ENCODE measurements at places on chromosomes 1 and 21. TPM values are rescaled to one million over a fixed set of nuclear protein-coding genes. Genes with fewer than 3 reads are reported as not detected.
A peak's percentile ranks its signal among the peaks of the same experiment; 100 is the strongest.

GRCh38 chr1:43255438-43256210 is 14.2 kb upstream of the TMEM125 start:
- DNase-seq = no peak

The PAPPA2 gene
- 0.27 TPM for total RNA-seq

- no peak for DNase-seq
Measured at GRCh38 chr1:174352883-174353608, 94.7 kb upstream of the GPR52 start.

The SLC6A17 gene
- total RNA-seq = 0.09 TPM

GRCh38 chr1:205767248-205767647 is 8.0 kb downstream of the RAB29 start:
- DNase-seq = no peak

The ANKRD65 gene
- total RNA-seq = 1.9 TPM

DNA sequence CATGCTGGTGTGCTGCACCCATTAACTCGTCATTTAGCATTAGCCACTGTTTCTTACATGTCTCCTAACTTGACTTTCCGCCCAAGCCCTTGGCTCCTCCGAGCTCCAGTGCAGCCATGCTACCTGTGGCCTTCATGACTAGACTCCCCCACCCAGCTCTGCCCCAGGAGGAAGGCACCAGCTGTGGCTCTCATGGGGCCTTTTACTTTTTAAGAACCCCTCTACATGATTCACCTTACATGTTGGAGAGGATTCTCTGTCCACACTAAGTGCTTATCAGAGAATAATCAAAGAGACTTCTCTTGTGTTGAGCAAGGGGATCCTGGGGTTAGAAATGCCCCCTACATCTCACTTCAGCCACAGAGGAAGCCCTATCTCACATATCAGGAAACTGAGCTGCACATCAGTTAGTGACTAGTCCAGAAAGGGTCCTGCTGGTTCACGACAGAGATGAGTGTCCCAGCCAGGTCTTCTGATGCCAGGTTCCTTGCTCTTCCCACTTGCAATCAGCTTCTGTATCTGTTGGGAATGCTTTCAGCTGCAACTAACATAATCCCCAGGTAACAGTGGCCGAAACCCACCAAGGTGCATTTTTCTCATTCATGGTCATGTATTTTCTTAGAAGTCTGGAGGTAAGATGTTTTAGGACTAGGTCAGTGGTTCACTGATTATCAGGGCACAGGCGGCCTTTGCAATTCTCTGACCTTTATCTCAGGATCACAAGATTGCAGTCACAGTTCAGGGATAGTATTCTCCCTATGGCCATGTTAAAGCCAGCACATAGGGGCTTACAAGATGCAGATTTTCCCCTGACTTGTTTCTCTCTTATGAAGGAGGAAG is 45.9 kb downstream of the KLHDC7A start:
- DNase-seq = no peak

GRCh38 chr1:78322928-78323680 is 167.7 kb upstream of the PTGFR start:
- DNase-seq = no peak

- peak; percentile 31 for DNase-seq
Measured at GRCh38 chr1:207645635-207646081, 725 bp downstream of the CR1L start.

The KRTAP12-2 gene
- total RNA-seq = 0.25 TPM

GRCh38 chr1:108583757-108584427 is 24.0 kb downstream of the EEIG2 start:
- no peak for DNase-seq

- DNase-seq = no peak
Measured at GRCh38 chr1:7299329-7299799, 471.7 kb upstream of the VAMP3 start.

The CCT8 gene
- total RNA-seq = 329 TPM

GRCh38 chr1:61724506-61724812 is 482 bp downstream of the TM2D1 start:
- no peak for DNase-seq

DNA sequence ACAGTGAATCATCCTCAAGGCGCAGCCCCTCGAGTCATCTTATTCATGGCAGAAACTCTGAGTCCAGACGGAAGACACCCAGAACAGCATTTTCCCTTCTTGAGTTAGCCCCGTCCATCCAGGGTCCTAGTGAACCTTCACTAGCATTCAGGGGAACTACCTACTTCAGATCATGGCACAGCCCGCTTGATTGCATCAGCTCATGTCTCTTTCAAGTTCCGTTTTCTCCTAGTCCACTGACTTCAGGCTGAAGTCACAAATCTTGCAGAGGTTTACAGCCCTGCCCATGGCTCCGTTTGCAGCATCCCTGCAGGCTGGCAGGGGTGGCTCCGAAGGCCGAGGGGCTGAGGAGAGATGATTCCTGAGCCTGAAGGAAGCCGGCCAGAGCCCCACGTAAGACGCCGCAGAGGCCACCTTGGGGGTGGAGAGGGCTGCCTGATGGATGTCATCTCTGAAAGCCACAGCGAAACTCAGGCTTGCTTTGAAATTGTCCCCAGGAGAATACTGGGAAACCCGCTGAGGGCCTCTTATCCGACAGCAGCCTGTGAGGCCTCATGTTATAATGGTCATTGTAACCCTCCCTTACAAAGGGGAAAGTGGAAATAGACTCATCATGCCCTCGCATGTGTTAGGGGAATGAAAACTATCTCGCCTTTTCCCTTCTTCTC is 310.2 kb upstream of the AJAP1 start:
- DNase-seq = no peak

GRCh38 chr1:210655511-210655910 is 326.8 kb downstream of the HHAT start:
- DNase-seq = no peak

GRCh38 chr1:8389958-8390535 is 72.1 kb downstream of the SLC45A1 start:
- DNase-seq = no peak

DNA sequence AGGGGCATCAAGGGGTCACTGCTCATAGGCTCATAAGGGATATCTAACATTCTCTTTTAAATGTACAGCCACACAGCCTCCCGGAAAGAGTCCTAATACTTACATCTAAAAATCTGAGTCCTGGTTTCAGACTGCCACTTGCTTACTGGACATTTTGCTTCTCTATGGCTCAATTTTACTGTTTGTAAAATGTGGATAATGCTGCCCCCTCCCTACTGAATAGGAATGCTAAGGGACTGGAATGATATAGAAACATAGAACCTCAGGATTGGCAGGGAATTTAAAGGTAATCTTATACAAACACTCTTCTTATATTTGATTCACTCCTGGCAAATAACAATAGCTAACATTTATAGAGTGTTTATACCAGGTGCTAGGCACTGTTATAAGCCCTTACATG is 910 bp upstream of the TNR start:
- no peak for DNase-seq

- DNase-seq = no peak
Measured at GRCh38 chr21:28671549-28672195, 321.0 kb downstream of the LTN1 start.

GRCh38 chr1:72623299-72623708 is 341.0 kb upstream of the NEGR1 start:
- no peak for DNase-seq

DNA sequence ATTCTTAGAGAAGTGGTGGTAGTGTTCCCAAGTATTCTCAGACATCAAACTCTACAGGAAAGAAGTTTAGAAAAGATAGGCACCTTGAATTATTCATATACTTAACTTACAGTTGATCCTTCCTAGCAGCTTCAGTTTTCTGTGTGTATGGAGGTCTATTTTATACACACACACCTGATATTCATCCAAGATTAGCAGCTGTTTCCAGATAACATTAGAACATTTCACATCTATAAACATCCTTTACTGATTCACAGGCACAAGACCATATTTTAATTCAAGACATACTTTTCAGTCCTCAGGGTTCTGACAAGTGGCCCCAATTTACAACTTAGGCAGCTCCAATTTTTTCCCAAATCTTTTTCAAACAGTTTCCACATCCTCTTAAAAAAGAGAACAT is 287.8 kb upstream of the USP25 start:
- DNase-seq = no peak

The TNN gene
- total RNA-seq = 0.23 TPM

The SPRR4 gene
- total RNA-seq = not detected

- DNase-seq = no peak
Measured at GRCh38 chr1:14014929-14015328, 314.9 kb downstream of the PRDM2 start.

The PLCH2 gene
- total RNA-seq = 0.18 TPM

DNA sequence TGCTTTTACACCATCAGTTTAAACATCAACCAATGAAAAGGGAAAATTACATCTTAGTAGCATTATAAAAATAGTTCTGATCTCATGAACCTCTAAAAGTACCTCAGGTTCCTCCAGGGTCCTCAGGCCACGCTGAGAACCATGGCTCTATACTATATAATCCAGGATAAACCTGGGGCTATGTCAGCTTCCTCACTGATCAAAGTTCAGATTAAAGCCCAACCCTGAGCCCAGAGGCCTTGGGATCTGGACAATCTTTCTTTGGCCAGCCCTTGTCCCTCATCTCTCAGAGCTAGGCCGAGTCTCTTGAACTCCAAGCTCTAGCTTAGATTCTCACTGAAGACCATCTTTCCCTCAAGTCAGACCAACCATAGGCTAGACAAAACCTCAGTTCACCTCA is 168.3 kb downstream of the PLPP3 start:
- DNase-seq = no peak

The PALMD gene
- 0.09 TPM for total RNA-seq

GRCh38 chr1:55716610-55717009 is 501.4 kb upstream of the USP24 start:
- no peak for DNase-seq

GRCh38 chr1:190474650-190475211 is 2.9 kb downstream of the BRINP3 start:
- no peak for DNase-seq

DNA sequence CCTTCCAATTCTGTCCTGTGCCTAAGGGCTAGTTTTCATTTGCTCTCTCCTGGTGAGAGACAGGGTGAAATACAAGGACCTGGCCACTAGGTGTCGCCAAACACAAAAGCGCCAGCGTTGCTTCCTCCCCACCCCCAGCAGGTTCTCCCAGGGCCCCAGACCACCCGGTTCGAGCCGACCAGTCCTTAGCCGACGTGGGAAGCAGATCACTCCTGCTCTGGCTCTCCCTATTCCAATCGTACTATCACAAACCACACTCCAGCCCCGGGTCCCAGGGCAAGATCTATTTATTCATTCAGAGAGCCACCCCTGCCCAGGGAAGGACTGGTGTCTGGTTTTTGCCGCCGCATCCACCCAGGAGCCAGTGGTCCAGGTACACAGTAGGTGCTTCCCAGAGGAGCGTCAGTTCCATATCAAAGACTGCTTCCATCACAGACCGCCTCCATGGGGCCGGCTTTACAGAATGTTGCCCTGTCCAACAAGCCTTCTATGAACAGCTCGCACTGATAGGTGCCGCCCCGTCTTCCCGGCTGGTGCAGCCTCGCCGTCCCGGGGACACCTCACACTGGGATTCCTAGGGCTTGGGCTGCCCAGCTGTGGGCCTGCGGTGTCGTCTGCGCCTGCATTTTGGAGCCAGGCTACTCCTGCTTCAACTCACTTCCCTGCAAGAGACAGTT is 35.0 kb downstream of the CTNNBIP1 start:
- DNase-seq = peak; percentile 89

The XCL1 gene
- 0.53 TPM for total RNA-seq

GRCh38 chr1:158053276-158053675 is 59.8 kb downstream of the KIRREL1 start:
- DNase-seq = no peak

The PLPP3 gene
- 31.0 TPM for total RNA-seq

GRCh38 chr1:31815752-31816500 is at the start of gene SPOCD1:
Gene SPOCD1, minus strand, starts transcription at chr1:31816022. Its CDS starts 689 bp downstream, at chr1:31815333.
- peak; percentile 99 for DNase-seq

The NFASC gene
- total RNA-seq = 21.0 TPM

The ILDR2 gene
- total RNA-seq = 1.6 TPM

DNA sequence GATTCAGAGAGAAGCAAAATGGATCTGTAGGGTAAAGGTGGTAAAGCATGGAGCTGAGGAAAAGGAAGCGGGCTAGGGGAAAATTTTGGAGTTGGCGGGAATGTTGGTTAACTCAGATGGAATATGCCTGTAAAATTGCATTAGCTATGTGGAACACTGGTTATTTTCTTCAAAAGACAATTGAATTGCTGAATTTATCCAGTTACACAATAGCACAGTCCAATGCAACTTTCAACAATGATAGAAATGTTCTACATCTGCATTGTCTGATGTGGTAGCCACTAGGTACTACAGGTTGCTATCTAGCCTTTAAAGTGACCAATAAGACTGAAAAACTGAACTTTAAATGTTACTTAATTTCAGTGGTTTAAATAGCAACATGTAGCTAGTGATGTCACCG is 315.2 kb downstream of the ASTN1 start:
- DNase-seq = no peak

The USF1 gene
- total RNA-seq = 57.8 TPM

DNA sequence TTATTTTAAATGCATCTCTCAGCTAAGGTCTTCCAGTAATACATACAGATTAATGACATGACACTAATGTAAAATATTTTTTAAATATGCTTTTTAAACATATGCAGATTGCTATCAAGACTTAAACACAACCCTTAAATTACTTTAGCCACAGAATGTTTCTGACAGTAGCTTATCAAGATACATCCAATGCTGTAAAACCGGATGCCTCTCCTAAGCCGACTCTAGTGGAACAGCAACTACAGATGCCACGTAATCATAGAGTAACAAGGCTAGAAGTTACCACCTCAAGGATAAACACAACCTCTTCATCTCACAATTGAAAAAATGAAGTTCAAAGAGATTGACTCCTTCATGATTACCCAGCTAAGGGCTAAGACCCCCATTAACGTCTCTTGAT is 68.4 kb downstream of the ZZZ3 start:
- DNase-seq = no peak

The CD101 gene
- 1.3 TPM for total RNA-seq

- no peak for DNase-seq
Measured at GRCh38 chr1:184595596-184595995, 159.1 kb downstream of the EDEM3 start.

DNA sequence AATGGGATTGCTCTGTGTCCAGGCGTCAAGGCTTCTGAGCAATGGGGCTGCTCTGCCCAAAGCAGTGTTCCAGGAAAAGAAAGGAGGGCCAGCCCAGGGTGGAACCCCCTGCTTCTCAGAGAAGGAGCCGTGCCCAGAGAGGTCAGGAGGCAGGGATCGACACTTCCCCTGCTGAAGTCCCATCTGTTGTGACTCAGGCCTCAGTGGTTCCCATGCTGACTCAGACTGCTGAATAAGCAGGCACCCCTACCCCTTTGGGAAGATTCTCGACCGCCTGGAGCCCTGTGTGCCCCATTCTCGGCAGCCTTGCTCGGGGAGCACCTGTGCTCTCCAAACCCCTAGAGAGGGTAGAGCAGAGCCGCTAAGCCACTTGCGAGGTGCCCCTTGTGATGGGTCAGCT is 23.9 kb downstream of the PKP1 start:
- no peak for DNase-seq

GRCh38 chr1:159071970-159072582 is 4.5 kb downstream of the AIM2 start:
- DNase-seq = no peak

GRCh38 chr1:44924835-44925464 is 61.4 kb downstream of the EIF2B3 start:
- DNase-seq = no peak

GRCh38 chr1:18955131-18955440 is 1.4 kb downstream of the IFFO2 start:
- no peak for DNase-seq

Data from WTC11 (cell line).